ENCODE measurements at places on chromosomes 12 and 14.

- DNase-seq, result no peak
Observed at GRCh38 chr12:5969156-5969973, 24.3 kb upstream of the ANO2 start.

- no peak for DNase-seq
Observed at GRCh38 chr12:15268927-15269552, 47.8 kb upstream of the RERG start.

DNA sequence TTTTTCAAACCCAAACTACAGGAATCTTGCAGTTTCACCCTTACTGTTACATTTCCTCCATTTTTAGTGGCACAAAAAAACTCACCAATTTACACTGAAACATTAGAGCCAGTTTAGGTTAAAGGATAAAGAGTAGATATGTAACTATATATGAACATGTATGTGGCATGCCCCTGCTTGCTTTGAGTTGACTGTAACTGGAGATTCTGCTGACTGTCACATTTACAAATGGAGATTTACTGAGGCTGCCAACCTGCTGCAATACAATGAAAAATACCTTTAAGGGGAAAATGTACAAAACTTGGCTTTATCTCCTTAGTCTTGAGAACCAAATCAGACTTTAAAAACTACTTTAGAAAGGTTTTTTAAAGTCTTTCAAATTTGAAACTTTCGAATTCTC lies 28.3 kb downstream of the STON2 start:
- no peak for DNase-seq

GRCh38 chr14:91263329-91263728 lies 18.8 kb upstream of the GPR68 start:
- DNase-seq, result no peak

GRCh38 chr12:66035288-66035966 lies 95.1 kb downstream of the LLPH start:
- DNase-seq, result no peak

- no peak for DNase-seq
Observed at GRCh38 chr12:94769776-94770759, 119.7 kb upstream of the TMCC3 start.

DNA sequence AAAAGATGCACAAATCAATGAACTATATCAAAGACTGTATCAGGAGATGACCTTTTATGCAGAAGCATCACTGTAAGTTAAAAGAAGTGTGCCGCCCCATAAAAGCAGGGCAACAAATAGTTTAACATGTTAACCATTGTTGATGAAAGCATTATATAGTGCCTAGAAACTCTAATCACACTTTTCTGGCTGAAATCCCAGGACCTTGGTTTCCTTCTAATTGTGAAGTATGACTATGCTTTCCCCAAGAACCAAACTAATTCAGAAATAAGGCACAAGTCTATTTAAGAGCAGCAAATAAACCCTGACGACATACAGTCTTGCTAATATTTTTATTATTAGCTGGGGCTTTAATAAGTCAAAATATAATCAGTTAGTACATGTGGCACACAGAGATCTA lies 21.7 kb downstream of the RACGAP1 start:
- DNase-seq, result no peak

DNA sequence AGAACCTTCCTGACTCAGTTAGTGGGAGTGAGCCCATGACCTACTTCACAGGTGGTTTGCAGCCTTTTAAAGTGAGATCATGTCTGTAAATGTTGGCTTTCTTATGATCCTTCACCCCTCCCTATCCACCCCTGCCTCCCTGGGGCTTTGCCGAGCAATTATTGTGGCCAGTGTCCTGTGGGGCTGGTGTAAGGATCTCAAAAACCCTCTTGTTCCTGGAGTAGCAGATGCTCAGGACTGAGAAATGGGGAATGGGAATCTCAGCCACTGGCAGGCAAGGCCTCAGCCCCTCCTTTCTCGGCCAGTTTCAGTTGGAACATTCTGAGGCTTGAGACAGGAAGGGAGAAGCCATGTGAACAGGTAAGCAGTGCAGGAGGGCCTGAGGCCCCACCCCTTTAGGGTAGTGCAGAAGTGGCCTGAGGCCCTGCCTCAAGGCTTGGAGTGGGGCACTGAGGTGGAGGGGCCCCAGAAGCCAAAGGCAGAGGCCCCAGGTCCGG lies 53.8 kb downstream of the PLEKHG3 start:
- DNase-seq, result no peak

- DNase-seq, result no peak
Observed at GRCh38 chr12:46831335-46832129, 5.7 kb upstream of the SLC38A4 start.

DNA sequence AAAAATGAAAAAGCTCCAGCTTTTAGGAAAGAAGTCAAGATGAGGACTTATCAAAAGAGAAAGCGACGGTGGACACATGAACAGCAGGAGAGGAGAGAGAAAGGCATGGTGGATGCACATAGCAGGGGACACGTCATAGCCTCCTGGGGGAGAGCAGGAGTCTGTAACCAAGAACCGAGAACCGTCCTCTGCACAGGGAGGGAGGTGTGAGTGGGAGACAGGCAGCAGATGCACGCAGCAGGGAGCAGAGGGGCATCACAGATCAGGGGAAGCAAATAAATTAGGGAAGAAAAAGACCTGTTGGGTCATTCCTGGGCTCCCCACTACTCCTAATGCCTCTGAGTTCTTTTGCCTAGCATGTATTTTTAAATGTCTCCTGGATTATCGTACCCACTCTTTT lies 138.1 kb upstream of the RMST start:
- DNase-seq, result no peak

GRCh38 chr14:59362513-59362912 lies 102.7 kb downstream of the GPR135 start:
- DNase-seq, result no peak
